ENCODE measurements at places on chromosomes 13 and 19.

GRCh38 chr13:35162420-35162819 is 220.3 kb downstream of the NBEA start:
- DNase-seq = no peak

- DNase-seq = no peak
Measured at GRCh38 chr19:16185768-16186123, 536 bp downstream of the FAM32A start.

DNA sequence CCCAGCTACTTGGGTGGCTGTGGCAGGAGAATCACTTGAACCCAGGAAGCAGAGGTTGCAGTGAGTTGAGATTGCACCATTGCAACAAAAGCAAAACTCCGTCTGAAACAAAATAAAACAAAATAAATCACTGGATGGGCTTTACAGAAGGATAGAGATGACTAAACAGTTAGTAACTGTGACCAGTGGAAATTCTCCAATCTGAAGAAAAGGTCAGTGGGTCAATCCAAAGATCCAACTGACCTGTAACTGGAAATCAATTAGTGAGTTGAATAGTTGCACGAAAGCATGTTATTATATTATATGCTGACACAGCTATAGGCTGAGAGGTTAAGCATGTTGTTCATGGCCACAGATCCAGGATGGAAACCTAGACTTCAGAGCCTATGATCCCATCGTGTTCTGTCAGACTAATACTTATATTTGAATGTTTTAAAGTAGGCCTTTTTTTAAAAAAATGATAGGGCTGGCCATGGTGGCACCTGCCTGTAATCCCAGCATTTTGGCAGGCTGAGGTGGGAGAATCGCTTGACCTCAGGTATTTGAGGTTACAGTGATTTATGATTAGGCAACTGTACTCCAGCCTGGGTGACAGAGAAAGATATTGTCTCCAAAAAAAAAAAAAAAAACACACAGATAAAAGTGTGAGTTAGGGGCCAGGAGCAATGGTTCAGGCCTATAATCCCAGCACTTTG is 1.4 kb downstream of the ECH1 start:
- no peak for DNase-seq

DNA sequence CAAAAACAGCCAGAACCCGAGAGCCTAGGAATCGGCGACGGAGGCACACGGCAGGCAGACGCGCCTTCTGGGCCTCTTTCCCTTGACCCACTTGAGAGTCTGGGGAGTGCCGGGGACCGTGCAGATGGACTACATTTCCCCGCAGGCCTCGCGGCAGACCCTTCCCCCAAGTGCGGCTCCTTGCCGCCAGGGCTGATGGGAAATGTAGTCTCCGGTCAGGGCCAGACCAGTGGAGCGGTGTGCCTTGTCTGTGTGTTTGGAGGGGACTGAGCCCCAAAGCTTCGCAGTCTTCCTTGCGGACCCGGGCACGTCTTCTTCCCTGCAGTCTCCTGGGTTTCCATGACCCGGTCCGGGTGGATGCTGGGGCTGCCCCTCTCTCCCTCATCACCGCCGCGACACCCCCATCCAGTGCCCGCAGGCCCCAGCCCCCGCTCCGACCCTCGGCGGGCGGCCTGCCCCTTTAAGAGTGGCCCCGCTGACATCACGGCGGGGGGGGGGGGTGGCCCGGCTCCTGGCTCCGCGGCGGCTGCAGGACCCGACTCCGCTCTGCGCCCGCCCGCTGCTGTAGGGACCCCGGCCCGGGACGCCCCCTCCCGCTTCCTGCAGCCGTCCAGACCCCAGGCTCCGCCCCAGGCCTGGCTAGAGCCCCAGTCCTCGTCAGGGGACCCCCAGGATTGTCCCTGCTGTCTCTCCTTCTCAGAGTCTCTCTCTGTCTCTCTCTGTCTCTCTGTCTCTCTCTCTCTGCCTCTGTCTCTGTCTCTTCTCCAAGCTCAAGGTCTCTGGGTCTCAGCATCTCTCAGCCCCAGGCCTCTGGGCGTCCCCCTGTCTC is 758 bp upstream of the CACNG7 start:
- DNase-seq = peak; percentile 73

DNA sequence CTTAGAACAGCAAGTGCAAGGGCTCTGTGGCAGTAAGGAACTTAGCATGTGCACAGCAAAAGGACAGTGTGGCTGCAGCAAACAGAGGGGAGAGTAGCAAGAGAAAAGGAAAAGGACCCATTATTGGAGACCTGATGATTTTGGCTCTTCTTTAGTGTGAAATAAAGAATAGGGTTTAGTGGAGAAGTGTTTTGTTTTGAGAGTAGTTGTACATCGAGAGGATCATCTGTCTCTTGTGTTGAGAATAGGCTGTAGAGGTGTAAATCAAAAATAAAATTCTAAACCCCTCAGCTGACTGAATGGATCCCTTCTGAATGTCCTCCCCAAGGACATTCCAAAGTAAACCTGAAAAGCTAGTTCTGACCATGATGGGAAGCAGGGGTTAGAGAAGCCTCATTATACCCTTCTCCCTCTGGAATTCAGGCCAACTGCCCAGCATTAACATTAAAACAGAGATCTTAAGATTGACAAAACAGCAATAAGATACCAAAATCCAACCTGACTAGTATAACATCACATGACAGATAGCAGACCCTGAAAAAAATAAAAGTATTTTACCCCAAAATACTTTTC is 73.6 kb upstream of the OBI1 start:
- no peak for DNase-seq

- DNase-seq = no peak
Measured at GRCh38 chr13:51950722-51951121, 60.5 kb downstream of the ATP7B start.

GRCh38 chr19:6765738-6766356 is 1.4 kb downstream of the SH2D3A start:
- DNase-seq = no peak

GRCh38 chr13:112700291-112701060 is 10.6 kb downstream of the ATP11A start:
- no peak for DNase-seq

GRCh38 chr19:47545061-47545948 is 27.6 kb downstream of the ZNF541 start:
- no peak for DNase-seq

- no peak for DNase-seq
Measured at GRCh38 chr13:95138876-95139585, 162.2 kb downstream of the ABCC4 start.

GRCh38 chr13:36190771-36191170 is 23.6 kb downstream of the SOHLH2 start:
- DNase-seq = no peak

GRCh38 chr19:13102666-13103580 is at the start of gene LYL1:
TSS of gene LYL1 (minus strand) at chr19:13102858. CDS start at chr19:13101171, 1,687 bp downstream.
- DNase-seq = peak; percentile 44

- no peak for DNase-seq
Measured at GRCh38 chr13:27997904-27998522, 9.5 kb upstream of the URAD start.

GRCh38 chr13:103514619-103515018 is 448.4 kb upstream of the SLC10A2 start:
- no peak for DNase-seq

GRCh38 chr19:39097299-39097698 is 13.1 kb downstream of the ACP7 start:
- DNase-seq = no peak

- no peak for DNase-seq
Measured at GRCh38 chr13:40875044-40875443, 85.6 kb downstream of the SLC25A15 start.

DNA sequence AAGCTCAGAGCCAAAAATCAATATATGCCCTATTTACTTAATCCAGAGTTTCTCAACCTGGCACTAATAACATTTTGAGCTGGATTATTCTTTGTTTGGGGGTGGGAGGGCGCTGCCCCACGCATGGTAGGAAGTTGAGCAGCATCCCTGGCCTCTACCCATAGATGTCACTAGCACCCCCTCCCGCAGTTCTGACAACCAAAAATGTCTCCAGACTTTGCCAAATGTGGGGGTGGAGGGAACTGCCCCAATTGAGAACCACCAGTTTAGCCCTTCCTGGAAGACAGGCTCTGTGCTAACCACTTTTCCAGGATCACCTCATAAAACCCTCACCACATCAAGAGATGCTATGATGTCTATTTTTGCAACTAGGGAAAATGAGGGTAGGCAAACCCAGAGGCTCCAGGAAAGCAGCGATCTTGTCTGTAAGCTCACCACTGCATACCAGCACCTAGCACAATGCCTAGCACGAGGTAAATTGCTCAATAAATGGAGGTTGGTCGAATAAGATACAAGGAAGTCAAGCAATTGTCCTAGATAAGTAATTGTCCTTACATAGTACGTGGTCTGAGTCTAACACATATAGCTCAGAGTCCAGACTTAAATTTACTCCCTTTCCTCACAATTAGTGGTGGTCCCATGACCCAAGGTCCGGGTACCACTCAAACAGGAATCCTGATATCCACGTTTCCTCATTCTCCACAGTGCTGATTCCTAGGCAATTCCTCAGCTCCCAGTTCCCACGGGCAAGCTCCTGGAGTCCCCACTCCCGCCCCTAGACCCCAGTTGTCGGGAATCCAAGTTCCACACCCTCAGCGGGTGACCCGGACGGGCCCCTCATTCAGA is 892 bp downstream of the TRIR start:
- no peak for DNase-seq

DNA sequence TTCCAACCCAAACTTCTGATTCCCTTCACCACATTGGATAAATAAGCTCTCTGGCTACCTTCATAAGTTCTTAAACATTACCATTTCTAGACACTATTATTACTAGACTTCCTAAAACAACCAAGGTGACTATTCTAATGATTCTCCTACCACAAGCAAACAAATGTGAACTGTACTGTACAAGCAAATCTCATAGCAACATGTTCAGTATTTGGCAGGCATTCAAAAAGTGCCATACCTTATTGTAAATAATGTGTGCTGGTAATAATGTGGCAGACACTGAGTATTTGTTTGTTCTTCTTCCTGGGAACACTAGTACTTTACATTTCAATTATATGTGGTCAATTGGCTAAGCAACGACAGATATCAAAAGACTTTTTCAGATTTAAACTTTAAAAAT is 986.0 kb upstream of the SPRY2 start:
- DNase-seq = no peak

- DNase-seq = no peak
Measured at GRCh38 chr19:16338470-16339360, 14.1 kb downstream of the KLF2 start.

- no peak for DNase-seq
Measured at GRCh38 chr13:75299913-75300862, 181.8 kb downstream of the TBC1D4 start.

- DNase-seq = no peak
Measured at GRCh38 chr13:71325556-71325955, 541.4 kb downstream of the DACH1 start.

- no peak for DNase-seq
Measured at GRCh38 chr13:111911754-111912452, 155.0 kb upstream of the SOX1 start.

DNA sequence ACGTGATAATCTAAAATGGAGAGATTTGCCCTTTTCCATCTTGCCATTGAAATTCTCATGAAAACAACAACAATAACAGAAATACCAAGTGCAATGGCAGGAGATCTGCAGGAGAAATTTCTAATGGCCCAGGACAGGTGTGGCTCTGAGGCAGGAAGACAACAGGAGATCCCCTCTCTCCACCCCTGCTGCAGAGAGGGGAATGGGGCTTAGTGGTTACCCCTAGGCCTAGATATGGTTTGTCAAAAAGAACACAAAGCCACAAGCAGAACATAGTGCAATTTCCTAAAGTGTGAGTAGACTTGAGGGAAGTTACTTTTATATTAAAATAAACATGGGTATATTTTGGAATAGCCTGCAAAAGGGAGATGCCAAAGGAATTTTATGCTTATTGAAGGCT is 369.5 kb downstream of the KCNRG start:
- DNase-seq = no peak

DNA sequence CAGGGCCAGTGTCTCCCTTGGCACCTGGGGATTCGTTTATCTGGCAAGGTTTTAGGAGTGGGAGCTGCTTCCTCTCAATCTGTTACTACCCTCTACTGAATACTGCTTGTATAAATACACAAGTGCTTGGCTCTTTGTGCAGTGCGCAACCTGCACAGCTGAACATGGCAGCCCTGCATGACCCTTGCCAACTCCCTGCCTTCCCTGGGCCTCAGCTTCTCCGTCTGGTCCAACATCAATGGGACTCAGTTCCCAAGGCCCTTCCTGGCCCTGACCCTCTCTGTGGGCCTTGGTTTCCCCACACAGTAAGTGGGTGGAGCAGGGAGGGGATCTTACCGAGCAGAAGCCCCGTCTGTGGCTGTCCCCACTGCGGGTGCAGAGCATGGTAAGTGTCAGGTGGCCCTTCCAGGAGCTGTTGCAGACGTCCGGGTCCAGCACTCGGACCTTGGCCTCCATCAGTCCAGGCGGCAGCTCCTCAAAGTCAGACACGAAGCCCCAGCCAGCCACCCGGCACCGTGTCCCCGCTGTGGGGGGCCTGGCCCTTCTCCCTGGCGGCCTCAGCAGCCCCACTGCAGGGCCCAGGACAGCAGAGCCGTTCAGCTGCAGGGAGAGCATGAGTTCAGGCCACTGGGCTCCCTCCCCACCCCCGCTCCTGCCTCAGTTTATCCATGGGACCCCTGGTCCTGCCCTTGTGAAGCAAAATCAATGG is 8.5 kb downstream of the PRSS57 start:
- no peak for DNase-seq

GRCh38 chr13:78764665-78765064 is 105.7 kb upstream of the OBI1 start:
- DNase-seq = no peak

- DNase-seq = no peak
Measured at GRCh38 chr13:50617134-50617721, 226.3 kb downstream of the DLEU7 start.

- DNase-seq = no peak
Measured at GRCh38 chr13:95354680-95355487, 53.6 kb upstream of the ABCC4 start.

DNA sequence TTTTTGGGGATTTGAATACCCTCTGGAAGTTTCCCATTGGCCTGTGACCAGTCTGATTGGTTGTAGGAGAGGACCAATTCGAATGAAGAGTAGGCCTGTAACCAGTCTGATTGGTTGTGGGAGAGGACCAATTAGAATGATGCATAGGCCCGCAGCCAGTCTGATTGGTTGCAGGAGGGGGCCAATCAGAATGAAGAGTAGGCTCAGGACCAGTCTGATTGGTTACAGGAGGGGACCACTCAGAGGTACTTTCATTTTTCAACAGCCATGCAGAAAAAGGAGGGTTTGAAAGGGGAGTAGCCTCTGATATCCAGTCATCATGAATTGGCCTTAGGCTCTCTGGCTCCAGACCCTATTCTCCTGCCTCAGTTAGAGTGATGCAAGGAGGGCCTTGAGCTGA is 30.4 kb upstream of the SLC1A5 start:
- DNase-seq = no peak
